ENCODE measurements at places on chromosomes 2 and 18. TPM values are rescaled to one million over a fixed set of nuclear protein-coding genes. Genes with fewer than 3 reads are reported as not detected.

DNA sequence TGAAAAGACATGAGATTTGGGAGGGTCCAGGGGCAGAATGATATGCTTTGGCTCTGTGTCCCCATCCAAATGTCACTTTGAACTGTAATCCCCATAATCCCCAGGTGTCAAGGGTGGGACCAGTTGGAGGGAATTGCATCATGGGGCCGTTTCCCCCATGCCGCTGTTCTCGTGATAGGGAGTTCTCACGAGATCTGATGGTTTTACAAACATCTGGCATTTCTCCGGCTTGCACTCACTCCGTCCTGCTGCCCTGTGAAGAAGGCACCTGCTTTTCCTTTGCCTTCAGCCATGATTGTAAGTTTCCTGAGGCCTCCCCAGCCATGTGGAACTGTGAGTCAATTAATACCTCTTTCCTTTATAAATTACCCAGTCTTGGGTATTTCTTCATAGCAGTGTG lies 51.4 kb downstream of the LPIN1 start:
- no peak for DNase-seq

DNA sequence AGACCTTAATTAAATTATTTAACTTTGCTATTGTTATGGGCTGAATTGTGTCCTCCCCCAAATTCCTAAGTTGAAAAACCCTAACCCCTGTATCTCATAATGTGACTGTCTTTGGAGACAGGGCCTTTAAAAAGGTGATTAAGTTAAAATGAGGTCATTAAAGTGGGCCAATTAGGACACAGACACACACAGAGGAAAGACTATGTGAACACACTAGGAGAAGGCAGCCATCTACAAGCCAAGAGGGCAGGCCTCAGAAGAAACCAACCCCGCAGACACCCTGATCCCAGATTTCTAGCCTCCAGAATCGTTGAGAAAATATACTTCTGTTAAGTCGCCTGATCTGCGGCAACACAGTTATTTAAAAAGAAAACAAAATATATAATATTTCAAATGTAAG lies 6.4 kb downstream of the STK17B start:
- no peak for DNase-seq

GRCh38 chr2:148135705-148136104 lies 114.8 kb downstream of the MBD5 start:
- no peak for DNase-seq

DNA sequence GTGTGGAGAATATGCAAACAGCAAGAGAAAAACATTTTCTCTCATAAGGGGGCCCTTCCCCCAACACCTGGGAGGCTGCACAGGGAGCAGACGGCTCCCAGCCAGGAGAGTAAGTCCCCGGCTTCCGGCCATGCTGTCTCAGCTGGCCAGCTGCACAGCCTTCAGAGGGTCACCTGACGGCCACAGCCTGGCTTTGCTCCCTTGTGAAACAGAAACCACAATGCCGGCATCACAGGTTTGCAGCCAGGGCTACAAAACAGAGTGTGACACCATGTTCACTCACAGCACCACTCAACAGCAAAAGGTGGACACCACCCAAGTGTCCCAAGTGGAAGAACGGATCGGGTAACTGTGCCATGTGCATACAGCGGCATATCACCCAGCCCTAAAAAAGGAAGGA lies 86.9 kb upstream of the GPC1 start:
- no peak for DNase-seq

DNA sequence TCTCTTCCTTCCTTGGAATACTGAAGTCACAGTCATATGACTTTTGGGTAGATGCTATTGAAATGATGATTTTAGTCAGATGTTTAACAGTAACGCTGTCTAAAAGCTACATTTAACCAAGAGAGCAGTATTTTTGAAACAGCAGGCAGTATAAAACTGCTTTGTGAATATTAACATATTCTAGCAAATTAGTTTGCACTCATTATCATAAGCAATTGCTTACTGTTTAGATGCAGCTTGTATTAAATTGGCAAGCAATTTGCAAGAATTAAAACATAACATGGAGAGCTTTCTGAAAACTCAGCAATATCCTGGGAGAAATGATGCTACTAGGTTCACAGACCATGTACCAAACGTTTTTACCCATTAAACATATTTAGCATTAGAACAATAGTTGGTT lies 776.0 kb downstream of the NRXN1 start:
- DNase-seq: no peak

GRCh38 chr2:212931271-212931670 lies 220.1 kb downstream of the IKZF2 start:
- DNase-seq: no peak

DNA sequence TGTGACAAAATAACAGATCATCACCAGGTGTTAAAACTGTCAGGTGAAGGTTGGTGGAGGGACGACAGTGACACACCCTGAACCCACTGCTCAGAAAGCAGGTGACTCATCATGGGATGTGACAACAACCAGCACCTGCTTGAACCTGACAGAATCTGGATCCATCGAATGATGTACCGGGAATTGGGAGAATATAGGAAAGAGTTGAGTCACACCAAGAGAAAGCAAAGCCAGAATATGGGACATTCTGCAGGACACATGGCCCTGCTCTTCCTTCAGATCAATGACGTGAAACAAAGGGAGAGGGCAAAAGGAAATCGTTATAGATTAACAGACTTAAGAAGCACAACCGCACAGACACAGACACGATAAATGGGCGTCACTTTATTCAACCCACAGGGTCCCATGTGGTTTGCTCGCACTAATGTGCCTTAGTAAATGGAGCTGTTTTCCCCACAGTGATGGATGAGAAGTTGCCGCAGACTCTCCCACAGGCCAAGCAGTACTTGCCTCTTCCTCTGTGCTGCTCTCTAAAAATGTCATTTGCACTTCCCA lies 100.1 kb downstream of the CRACDL start:
- no peak for DNase-seq

- no peak for DNase-seq
Measured at GRCh38 chr2:6750411-6751158, 115.1 kb downstream of the CMPK2 start.

DNA sequence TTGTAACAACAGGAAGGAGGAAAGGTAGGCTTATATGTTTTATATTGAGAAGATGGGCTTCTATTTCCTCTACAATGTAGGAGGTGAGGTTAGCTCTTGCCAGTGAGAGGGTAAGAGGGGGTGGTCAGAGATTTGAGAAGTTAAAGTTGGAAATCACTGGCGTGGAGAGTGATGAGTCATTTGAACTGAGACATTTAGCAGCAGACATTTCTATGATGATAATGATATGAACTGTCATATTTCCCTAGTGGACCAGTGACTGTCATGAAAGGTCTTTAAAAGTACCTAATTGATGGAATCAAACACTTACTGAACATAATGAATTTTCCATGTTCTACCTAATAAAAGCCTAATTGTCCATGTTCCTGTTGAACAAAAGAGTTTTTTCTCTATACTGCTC lies 126.1 kb downstream of the FAM161A start:
- DNase-seq: no peak

DNA sequence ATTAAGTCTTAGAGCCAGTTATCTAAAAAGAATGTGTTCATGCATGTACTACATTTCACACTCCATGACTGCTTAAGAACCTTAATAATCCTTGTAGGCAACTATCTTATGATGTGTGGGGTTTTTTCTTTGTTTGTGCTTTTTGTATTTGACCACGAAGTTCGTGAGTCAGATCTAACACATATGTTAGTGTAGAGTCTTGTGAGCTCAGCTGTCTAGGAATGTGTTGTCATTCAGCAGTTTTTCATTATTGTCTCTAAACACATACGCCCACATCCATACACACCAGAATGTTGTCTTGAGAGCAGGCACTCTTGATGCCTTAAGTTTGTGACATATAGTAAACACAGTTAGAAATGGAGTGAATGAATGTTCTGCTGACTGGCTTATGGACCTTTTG lies 38.4 kb downstream of the CAB39 start:
- peak; percentile 93 for DNase-seq

GRCh38 chr2:7724336-7724735 lies 807.1 kb downstream of the RNF144A start:
- DNase-seq: no peak

- no peak for DNase-seq
Measured at GRCh38 chr18:24785019-24785418, 324.6 kb downstream of the HRH4 start.

Gene MOGAT1
- not detected for polyA plus RNA-seq

Gene UGT1A10
- polyA plus RNA-seq: 0.35 TPM

Gene CIB4
- polyA plus RNA-seq: not detected

Gene VWC2L
- polyA plus RNA-seq: not detected

Gene CABLES1
- polyA plus RNA-seq: 0.09 TPM

Gene ZNF892
- polyA plus RNA-seq: 0.25 TPM
